ENCODE measurements at places on chromosomes 6 and 20.

GRCh38 chr6:90048206-90048967 is 154.1 kb downstream of the GJA10 start:
- no peak for DNase-seq

DNA sequence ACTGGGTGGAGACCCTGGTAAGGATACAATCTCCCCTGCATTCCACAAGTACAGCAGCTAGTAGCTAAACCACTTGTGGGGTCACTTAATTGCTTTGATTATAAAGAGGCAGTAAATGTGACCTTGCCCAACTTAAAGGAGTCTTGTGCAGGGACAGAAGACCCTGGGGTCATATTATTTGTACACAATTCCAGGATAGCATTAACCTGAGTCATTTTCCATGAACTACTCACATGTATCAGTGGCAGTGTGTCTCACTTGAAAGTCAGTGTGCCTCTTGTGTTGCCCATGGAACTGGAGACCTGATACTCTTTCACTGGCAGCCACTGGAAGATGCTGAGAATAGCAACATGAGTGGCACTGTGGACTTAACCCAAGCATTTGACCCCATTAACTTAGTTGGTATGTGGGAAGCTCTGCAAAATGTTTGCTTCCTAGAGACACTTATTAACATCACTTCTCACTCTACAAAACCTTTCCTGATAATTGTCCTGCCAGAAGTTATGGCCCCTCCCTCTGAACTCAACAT is 28.9 kb downstream of the CLIC5 start:
- DNase-seq, result no peak

DNA sequence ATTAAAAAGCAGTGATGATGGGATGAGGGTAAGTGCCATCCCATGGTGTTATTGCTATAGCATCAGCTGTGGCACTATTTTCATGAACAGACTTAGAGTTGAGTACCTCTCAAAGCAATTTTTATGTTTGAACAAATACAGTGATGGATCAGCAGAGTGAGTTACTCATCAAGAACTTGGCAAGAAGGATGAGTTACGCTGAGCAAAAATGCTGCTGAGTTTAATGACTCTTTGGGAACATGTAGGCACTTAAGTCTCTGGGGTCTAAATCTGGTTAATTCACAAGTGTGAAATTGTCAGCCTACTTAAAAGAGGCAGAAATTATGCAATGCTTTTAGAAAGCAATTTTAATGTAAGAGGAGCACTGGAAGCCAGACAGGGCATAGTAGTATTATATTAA is 78.5 kb upstream of the AHI1 start:
- DNase-seq, result no peak

GRCh38 chr6:154154389-154154967 is 115.4 kb downstream of the OPRM1 start:
- peak; percentile 44 for DNase-seq

- no peak for DNase-seq
Measured at GRCh38 chr20:47276251-47276650, 80.2 kb downstream of the ZMYND8 start.

GRCh38 chr6:21061892-21062291 is 527.6 kb downstream of the CDKAL1 start:
- no peak for DNase-seq

GRCh38 chr6:63272397-63272796 is 47.4 kb downstream of the LGSN start:
- DNase-seq, result peak; percentile 23
